Activated CD8-positive, alpha-beta T cell treated with anti-CD3 and anti-CD28 coated beads, Interleukin-2, amount 10 ng/mL, durations not matched to agents 7 days and 5 days (primary cell): ENCODE measurements at places on chromosomes 12 and 14.

- DNase-seq = no peak
Observed at GRCh38 chr12:131628023-131628740, 82.7 kb upstream of the SFSWAP start.

- no peak for DNase-seq
Observed at GRCh38 chr12:65209655-65210043, 40.3 kb downstream of the LEMD3 start.

DNA sequence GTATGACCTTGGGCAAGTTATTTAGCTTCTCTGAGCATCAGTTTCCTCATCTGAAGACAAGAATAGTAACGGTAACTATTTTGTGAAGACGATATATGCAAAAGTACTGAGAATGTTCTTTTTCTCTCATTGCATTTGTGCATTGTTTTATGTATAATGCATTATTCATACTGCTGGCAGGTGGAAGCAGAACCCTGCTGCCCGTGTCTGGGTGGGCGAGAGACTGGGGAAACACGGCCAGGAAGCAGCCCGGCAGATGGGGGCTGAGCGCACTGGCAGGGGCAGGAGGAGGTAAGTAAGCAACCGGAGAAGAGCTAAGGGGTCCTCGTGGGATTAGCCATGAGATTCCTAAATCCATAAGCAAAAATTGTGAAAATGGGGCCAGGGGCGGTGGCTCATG lies 115.8 kb upstream of the MED13L start:
- DNase-seq = no peak

DNA sequence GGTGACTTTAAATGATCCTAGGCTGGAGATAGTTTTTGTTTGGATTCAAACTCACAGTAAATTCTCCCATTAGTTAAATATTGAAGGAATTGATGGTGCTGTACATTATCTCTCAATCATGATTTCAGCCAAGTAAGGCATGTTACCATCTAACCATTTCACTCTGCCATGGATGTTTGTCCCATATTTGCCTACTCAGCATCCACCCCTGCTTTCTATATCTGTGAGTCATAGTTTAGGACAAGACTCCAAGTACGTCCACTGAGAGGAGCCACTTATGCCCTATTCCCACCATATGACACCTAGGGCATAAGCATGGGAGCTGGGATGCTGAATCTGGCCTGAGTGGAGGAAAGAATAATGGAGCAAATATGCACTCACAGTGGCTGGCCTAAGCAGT lies 155.2 kb downstream of the RPL10L start:
- DNase-seq = no peak

- DNase-seq = no peak
Observed at GRCh38 chr14:23101213-23101970, 3.4 kb downstream of the CIROP start.

DNA sequence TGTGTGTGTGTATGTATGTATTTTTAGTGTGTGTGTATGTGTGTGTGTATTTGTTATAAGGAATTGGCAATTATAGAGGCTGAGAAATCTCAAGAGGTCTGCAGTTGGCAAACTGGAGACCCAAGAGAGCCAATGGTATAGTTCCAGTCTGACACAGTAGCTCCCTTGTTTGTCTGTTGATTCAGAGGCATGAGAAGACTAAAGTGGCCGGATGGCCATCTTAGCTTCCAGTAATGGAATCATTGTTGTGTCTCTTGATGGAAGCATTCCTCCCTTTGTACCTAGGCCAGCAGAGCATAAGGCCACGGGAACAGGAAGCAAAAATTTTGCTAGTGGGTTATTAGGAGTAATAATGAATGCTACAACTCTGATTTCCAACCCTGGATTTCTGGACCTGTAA lies 460.6 kb downstream of the TMTC2 start:
- DNase-seq = no peak

DNA sequence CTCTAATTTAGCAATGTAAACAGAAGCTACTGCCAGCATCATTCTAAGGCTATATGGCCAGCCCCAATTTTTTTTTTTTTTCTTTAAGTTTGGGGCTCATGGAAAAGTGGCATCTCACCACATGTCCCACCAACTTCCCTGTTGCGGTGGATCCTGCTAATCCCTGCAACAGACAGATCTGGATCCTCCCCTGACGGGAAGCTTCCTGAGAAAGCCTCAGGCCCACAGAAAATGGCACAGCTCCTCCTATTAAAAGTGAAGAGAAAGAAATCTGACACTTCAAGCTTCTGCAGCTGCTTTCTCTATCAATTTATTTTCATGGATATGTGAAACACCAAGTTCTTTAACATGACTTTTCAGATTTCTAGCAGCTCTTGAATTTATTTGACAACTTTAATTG lies 433.8 kb upstream of the DCN start:
- no peak for DNase-seq

GRCh38 chr14:72278316-72278715 lies 346.1 kb downstream of the RGS6 start:
- DNase-seq = no peak

DNA sequence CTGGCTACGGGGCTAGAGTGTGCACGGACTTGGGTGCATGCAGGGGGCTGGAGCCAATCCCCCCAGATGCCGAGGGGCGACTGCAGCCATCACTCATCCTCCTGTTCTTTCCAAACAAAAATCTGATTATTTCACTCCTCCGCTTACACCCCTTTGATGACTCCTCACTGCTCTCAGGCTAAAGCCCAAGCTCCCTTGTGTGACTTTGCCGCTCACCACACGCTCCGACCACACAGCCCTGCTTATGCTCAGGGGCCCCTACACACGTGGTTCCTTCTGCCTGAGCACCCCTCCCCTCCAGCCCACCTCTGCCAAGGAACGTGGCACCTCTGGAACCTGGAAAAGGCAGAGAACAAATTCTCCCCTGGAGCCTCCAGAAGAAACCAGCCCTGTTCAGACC lies 13.7 kb downstream of the CHFR start:
- no peak for DNase-seq

DNA sequence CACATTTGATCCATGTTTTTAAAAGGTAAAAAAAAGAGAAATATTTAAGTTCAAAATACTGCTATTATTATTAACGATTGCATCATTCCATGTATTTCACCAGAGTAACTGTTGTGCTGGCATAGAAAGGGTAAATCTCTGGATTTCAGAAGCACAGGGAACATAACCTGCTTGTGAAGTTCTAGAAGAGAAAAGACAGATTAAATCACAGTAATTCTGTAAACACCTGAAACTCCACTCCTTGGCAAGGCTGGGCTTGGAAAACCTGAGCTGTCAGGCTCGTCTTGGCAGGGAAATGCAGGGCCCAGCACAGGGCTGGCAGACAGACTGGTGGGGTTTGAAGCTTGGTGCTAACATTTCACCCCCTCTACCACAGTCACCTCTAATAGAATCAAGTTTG lies 35.1 kb downstream of the SVOP start:
- DNase-seq = no peak

GRCh38 chr14:23345987-23346692 lies 6.5 kb downstream of the SLC22A17 start:
- no peak for DNase-seq

DNA sequence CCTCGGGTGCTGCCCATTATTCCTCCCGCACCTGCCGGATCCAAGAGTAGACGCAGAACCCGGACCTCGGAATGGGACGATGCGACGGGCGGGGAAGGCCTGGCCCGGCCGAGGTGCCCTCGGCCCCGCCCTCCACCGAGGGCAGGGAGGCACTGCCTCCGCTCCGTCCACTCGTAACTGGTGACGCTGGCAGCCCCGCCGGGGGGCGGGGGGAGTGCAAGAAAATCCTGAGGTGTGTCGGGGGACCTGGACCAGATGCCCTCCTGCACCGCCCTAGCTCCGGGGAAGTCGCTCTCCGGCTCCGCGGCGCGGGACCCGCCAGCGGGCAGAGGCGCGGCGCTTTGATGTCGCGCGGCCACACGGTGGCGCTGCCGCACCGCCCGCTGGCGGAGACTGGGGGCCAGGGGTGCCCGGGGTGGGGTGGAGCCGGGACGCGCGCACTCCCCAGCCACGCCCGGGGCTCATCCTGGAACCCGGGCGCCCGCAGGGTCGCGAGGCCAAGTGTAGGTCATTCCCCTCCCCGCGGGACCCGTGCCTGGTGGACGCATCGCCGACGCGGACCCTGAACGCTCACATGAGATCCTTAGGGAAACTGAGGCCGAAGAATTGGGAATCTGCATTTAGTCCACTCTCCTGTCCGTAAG lies 202.8 kb downstream of the TTC8 start:
- DNase-seq = peak; percentile 65

GRCh38 chr14:97620066-97620465 lies 822.9 kb downstream of the VRK1 start:
- DNase-seq = no peak

GRCh38 chr12:79141776-79142175 lies 277.2 kb downstream of the SYT1 start:
- no peak for DNase-seq

GRCh38 chr14:63564318-63564717 lies 21.1 kb upstream of the PPP2R5E start:
- DNase-seq = no peak

DNA sequence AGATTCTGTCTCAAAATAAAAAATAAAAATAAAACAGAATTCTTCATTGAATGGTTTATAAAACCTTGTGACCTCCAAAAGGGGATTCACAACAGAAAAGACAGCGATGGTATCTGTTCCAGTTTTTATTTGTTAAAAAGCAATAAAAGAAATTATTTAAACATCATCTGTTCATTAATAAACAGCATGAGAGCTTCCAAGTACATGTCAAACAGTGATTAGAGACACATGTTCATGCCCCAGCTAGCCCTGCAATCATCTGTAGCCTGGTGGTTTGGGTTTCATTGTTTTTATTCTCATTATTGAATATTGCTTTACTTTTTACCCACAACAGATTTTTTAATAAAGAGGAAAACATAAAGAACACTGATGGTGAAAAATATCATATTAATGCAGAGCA lies 173.3 kb downstream of the ANO2 start:
- no peak for DNase-seq

DNA sequence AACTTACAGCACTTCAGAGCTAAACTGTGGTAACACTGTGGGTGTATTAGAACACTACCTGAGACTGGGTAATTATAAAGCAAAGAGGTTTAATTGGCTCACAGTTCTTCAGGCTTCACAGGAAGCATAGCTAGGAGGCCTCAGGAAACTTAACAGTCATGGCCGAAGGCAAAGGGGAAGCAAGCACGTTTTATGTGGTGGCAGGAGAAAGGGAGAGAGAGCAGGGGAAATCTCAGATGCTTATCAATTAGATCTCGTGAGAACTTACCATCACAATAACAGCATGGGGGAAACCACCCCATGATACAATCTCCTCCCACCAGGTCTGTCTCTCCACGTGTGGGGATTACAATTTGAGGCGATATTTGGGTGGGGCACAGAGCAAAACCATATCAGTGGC lies 512.6 kb downstream of the RERGL start:
- no peak for DNase-seq

DNA sequence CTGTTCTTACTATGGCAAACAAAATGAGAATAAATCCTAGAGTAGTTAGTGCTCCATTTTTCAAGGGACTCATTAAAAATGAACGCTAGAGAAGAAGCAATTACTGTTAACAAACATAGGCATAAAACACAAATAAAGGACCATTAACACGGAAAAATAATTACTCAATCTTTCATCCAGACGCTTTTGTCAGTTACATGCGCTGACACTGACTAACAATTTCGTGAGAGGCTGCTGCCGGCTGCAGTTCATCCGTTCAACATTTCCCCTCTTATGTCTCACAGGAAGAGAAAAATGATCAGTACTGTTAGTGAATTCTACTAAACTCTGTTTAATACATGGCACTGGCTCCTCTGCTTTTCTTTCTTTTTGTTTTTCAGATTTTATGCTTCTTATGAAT lies 472.7 kb upstream of the FLRT2 start:
- DNase-seq = no peak
